ENCODE measurements at places on chromosomes 12 and 14.

GRCh38 chr12:52073531-52074381 lies 4.0 kb downstream of the ATG101 start:
- DNase-seq = no peak

GRCh38 chr12:120100630-120101029 lies 15.9 kb downstream of the RAB35 start:
- DNase-seq = peak; percentile 41

- DNase-seq = peak; percentile 70
Measured at GRCh38 chr12:124771462-124772288, 92.0 kb downstream of the SCARB1 start.

DNA sequence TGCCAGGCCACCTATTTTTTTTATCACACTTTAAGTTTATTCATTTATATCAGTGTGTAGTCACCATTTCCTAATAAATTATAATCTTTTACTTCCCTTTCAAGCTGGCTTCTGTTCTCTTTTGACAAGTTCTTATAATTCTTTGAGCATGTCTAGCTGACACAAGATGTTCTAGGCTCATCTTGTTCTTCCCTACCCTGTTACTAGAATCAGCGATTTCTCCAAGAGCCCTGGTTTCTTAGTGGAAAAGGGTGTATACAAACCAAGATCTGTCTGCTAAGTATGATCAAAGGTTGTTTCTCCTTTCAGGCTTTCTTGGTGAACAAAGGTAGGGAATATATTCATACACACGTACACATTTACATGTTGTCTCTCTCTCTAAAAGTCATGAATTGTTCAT lies 51.0 kb downstream of the FGD4 start:
- DNase-seq = no peak

DNA sequence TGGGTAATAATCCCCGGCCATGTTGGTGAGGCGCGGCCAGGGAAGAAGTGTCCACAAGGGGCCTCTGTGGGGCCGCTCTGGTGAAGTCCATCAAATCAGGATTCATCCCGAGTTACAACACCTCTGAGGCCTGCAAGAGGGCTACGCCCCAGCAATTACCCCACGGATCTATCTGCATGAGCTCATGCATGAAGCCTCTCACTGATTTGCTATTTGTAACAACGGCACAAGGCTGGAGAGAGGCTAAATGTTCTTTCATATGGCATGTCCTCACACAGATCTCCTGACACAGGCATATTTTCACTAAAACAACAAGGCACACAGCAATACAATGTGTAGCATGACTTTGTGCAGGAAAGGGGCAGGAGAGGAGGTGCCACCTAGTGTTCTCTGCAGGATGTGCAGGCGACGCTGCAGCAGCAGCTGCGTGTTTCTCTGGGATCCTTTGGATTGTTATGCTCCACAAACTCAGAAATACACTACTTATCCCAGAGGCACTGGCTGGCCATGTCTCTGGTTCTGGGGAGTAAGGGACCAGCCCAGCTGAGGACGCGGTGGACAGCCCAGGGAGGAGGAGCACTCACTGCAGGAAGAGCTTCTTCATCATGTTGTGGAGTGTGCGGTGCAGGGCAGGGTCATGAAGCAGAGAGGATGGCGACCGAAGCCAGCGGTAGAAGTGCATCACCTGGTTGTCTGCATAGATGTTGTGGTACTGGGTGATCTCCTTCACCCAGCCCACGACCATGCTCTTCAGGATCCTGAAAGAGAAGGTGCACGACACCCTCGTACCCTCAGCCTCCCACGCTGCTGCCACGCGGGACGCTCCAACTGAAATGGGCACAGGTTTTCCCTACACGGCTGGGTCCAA lies 20.2 kb downstream of the P2RX2 start:
- peak; percentile 13 for DNase-seq
